ENCODE measurements at places on chromosomes 7 and 10.

GRCh38 chr10:131571865-131572264 is 260.3 kb upstream of the TCERG1L start:
- no peak for DNase-seq

DNA sequence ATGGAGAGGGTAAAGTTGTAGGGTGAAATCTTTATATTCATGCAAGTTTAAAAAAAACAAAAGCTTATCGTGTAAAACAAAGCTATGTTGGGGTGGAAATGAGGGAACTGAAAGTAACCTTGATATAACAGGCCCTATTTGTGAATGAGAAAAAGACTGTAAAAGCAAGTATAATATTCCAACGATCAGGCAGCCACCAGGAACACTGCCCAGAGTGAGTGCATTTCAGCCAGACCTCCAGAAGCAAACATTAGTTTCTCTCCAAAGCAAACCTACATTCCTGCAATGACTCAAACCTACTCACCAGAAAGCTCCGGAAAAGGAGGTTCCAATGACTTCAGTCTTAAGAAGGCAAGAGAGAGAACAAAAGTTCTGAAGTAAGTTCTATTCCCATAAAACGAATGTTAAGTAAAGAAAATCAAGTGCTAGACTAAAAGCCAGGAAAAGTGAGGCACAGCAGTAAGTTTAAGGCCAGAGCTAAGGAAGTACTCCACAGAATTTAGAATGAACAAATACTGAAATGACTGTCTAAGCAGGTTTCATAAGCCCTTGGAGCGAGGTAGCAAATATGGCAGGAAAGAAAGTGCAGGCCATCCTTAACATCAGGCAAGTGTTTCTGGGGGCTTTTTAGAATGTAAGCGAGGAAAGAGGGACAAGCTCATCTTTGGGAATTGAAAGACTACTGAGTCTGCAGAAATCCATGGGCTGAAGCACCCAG is 493.1 kb downstream of the XPNPEP1 start:
- peak; percentile 65 for DNase-seq

DNA sequence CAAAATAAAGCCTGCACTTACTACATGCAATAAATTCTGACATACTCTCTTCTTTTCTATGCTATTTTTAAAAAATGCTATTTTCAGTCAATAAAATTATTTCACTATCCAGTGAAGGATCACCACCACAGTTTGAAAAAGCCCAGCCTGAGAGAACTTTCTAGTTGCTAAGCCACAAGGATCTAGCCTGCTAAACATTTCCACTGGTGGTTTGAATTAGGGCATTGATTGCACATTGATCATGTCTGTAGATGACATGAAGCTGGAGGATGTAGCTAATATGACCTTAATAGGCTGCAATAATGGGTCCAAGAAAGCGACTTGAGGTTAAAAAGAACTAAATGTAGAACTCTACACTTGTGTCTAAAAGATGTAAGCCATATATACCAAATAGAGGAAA is 56.0 kb upstream of the ARHGAP21 start:
- DNase-seq: no peak

- DNase-seq: no peak
Measured at GRCh38 chr10:86199041-86199440, 167.6 kb downstream of the GRID1 start.

DNA sequence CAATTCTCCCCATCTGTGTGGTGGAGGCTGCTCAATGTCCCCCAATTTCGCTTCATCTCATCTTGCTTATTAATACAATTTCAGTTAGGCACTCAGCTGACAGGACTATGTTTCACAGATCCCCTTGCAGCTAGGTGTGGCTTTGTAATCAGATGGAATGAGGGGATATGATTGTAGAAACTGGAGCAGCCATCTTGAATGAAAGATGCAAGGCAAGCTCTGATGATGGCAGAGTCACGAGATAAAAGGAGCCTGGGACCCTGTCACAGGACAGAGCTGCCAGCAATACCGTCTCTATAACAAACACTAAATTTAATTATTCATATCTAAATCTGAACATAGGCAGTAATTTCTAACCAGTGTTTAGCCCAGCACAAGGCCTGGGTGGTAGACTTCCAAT is 991 bp upstream of the DLD start:
- DNase-seq: no peak

GRCh38 chr7:159095979-159096411 is 48.7 kb downstream of the VIPR2 start:
- no peak for DNase-seq

GRCh38 chr7:143988976-143989745 is 11.0 kb upstream of the OR6B1 start:
- DNase-seq: peak; percentile 40

DNA sequence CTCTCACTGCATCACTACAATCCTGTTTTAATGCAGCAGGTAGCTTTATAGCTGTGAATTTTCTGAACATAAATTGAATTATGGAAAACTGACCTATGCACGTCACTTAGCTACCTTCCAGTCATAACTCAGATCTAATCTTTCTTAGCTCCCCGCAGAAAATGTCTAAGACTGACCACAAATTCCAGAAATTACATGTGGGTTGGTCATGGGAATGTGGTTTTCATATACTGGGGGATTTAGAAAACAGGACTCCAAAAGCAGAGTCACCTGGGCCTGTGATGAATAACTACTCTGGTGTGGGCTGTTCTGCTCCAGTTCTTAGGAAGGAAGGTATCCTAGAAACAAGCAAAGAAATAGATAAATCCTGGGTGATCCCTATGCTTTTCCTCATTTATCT is 178.4 kb upstream of the LRRTM3 start:
- peak; percentile 78 for DNase-seq

DNA sequence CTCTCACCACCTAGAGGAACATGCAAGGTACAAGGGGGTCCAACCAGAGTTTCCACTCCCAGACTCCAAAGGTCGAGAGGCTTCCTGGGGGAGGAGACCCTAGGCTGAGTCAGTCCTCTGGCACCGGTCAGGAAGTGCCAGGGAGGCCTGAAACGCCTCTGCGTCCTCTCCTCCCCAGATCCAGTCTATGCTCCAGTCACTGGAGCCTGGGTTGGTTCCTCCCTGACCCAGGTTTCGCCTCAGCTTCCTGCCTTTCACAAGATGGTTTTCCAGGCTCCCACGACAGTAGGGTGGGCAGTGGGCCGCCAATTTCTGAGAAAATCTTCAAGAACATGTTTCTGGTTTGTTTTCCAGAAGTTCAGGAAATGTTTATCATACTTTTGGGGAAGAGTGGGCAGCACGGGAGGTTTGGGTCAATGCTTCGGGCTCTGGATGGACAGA is 30.0 kb downstream of the DUSP5 start:
- peak; percentile 90 for DNase-seq

GRCh38 chr10:77159538-77160110 is 478.0 kb downstream of the KCNMA1 start:
- DNase-seq: peak; percentile 36

- DNase-seq: no peak
Measured at GRCh38 chr10:100334762-100335161, 4.7 kb upstream of the PKD2L1 start.

- DNase-seq: no peak
Measured at GRCh38 chr7:101736084-101736483, 81.3 kb upstream of the CUX1 start.
